Smooth muscle cell of the brain vasculature (primary cell): ENCODE measurements at places on chromosomes 5 and 9.

GRCh38 chr9:106112935-106113334 is 418.6 kb downstream of the TMEM38B start:
- DNase-seq, result no peak

DNA sequence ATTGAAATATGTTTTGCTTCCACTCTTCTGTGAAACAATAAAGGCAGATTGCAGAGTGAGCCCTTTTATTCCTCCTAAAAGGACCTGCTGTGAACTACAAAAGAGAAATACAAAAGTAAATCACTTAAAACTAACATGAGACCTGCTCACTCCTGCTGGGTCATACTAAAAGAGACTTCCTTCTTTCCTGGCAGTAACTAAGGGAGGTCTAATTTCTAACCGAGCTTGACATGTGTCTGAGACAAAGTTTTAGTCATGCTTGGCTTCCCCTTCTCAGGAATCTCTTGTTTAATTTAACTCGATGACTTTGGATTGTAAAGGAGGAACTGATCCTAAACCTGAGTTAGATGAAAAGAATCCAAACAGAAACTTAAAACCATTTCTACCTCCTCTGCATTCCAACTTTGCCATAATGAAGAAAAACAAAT is 86.4 kb upstream of the CDH6 start:
- no peak for DNase-seq

GRCh38 chr5:61678966-61679365 is 346.9 kb downstream of the ZSWIM6 start:
- no peak for DNase-seq

- DNase-seq, result no peak
These were observed 12.1 kb downstream of the PIK3R1 start for GRCh38 chr5:68227532-68228160.

- peak; percentile 40 for DNase-seq
These were observed 473 bp downstream of the IRGM start for GRCh38 chr5:150846654-150847333.

GRCh38 chr5:123429993-123430392 is 6.8 kb upstream of the CEP120 start:
- DNase-seq, result no peak
